Renal cortical epithelial cell (primary cell): ENCODE measurements at places on chromosomes 7 and 10.

DNA sequence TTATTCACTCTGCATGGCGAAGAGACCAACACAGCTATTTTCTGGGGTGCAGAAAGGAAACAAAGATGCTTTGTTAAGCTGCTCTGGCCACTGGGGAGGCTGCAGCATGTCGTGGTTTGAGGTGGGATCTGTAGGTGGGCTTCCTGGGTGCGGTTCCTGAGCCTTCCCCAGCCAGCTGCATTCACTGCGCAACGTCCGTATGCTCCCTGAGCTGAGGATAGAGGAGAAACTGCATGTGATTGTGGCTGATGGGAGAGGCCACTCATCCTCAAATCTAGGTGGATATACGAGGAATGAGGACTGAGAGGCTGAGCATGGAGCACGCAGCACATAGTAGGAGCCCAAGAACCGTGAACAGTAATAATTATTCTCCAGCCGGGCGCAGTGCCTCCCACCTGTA, 9.9 kb upstream of the DNAAF5 start:
- DNase-seq, result no peak

DNA sequence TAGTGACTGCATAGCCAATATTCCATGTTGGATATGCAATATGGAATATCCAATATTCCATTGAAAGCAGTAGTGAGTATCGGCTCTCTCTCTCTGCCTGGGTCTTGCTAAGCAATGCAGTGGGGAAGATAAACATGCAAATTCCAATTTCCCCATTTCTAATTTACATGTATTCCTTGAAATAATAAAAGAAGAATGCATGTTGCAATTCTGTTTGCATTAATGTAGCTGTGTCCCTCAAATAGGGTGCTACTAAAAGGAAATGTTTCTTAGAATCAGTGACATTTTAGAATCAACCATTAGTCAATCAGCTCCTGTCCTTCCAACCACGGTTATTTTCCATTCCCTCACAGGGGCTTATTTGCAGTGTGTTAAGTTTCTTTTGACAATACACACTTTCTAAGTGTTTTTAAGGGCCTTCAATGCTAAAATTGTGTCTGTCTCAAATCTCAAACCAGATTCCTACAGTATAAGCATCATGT, 46.7 kb downstream of the AFAP1L2 start:
- DNase-seq, result peak; percentile 73

GRCh38 chr7:159022238-159022993, 122.3 kb downstream of the VIPR2 start:
- peak; percentile 15 for DNase-seq

GRCh38 chr7:107687656-107688055, 27.0 kb downstream of the SLC26A4 start:
- DNase-seq, result peak; percentile 38

GRCh38 chr10:99431190-99431760, 851 bp upstream of the GOT1 start:
- peak; percentile 28 for DNase-seq

- no peak for DNase-seq
Observed at GRCh38 chr7:111261496-111261895, 170.6 kb downstream of the LRRN3 start.

DNA sequence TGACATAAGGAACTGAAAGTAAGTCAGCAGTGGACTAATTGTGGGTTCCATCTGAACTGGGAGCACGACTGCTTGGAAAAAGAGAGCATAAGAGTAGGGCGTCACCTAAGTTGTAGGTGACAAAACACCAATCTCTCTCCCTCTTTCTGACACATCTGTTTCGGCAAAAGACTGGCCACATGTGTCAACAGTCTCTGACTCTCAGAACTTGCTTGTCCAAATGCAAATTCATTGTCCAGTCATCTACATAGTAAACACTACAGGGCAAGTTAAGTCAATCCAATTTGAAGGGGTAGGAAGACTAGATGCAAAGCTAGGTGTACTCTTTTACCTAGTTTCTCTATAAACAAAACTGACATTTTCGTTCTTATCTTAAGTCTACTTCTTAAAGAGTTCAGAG, 87.7 kb downstream of the ZNF438 start:
- no peak for DNase-seq

DNA sequence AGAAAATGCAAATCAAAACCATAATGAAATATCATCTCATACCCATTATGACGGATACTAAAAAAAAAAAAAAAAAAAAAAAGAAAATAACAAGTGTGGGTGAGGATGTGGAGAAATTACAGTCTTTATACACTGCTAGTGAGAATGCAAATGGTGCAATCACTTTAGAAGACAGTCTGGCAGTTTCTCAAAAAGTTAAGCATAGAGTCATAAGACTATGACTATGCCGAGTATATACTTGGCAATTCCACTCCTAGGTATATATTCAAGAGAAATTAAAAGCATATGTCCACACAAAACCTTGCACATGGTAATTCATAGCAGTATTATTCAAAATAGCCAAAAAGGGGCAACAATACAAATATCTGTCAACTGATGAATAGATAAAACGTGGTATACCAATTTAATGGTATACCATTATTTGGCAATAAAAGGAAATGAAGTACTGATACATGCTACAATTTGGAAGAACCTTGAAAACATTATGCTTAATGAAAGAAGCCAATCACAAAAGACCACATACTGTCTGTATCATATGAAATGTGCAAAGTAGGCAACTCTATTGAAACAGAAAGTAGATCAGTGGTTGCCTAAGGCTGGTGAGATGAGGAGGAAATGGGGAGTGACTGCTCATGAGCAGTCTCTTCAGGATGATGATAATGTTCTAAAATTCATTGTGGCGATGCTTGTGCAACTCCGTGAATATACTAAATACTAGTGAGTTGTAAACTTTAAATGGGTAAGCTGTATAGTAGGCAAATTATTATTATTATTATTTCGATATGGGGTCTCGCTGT, 90.1 kb upstream of the NANOS1 start:
- DNase-seq, result no peak

GRCh38 chr7:19665399-19666008, 43.3 kb downstream of the POLR1F start:
- peak; percentile 60 for DNase-seq

DNA sequence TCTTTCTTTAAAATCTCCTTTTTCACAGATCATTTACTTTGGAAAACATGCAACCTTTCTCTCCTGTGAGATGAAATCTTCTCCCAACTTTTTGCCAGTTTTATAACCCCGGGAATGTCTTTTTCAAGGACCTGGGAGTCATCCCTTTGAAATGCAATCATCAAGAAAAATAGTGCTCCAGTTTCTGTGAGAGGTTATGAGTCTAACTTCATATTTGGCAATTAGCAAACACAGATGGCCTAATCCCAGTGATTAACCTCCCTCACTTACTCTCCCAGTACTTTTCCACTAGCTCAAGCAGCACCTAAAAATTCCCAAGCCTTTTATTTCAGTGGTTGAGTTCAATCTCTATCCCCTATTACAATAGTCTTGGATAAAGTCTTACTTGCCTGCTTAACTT, 185.8 kb upstream of the TMEM106B start:
- DNase-seq, result no peak

DNA sequence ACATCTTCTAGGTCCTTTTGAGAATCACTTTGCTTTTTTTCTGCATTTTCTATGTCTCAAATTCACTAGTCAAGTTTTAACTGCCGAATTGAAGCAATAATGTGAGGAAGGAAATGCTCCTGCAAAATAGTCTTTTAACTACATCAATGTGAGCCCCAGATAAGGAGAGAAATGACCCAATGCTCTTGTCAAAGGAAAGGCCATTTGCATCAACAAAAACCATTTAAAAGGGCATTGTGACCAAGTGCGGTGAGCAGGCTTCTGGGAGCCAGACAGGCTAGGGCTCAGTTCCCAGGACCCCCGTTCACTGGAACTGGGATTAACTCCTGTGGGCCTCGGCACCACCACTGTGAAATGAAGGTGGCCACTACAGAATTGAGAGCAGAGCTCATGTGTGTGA, 127.9 kb upstream of the EEPD1 start:
- DNase-seq, result no peak

- DNase-seq, result no peak
Observed at GRCh38 chr7:32032211-32032610, 38.0 kb downstream of the PDE1C start.

DNA sequence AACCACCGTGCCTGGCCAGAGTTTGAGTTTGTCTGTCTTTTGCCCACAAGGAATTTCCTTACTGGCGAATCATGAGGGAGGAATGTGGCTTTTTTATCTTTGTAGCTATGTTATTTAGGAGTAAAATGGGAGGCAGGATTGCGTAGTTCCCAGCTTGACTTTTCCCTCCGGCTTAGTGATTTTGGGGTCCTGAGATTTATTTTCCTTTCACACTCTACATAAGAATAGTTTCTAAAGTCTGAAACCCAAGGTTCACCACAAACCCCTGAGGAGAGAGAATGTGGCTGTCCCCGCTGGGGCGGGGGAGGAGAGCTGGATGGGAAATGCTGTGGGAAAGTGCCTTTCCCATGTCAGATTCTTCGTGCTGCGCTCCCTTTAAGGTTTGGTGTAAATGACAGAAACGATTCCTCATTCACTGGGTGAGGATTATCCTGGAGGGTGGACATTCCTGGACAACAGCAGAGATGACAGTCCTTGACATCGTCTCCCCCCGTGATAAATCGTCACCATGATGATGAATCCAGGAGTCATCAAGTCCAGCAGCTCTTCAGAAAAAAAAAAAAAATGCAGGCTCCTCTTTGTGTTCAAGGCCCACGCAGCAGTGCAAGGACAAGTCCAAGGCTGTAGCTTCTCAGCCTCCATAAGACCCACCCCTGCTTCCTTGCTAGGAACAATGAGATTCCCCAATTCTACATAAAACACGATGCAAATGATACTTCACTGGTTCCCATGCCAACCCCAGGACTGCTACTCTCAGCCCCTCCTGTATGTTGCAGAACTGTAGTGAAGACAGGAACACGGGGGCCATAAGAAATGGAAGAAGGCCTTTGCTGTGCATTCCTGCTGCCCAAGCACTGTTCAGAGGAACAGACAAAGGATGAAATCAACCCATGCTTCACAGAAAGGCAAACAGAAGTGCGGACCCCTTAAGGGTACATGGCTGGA, 233.1 kb downstream of the CCDC3 start:
- DNase-seq, result peak; percentile 1

- DNase-seq, result no peak
Observed at GRCh38 chr10:50373821-50374501, 122.6 kb upstream of the ASAH2 start.

GRCh38 chr7:142353147-142354060, 95.5 kb upstream of the PRSS58 start:
- no peak for DNase-seq

DNA sequence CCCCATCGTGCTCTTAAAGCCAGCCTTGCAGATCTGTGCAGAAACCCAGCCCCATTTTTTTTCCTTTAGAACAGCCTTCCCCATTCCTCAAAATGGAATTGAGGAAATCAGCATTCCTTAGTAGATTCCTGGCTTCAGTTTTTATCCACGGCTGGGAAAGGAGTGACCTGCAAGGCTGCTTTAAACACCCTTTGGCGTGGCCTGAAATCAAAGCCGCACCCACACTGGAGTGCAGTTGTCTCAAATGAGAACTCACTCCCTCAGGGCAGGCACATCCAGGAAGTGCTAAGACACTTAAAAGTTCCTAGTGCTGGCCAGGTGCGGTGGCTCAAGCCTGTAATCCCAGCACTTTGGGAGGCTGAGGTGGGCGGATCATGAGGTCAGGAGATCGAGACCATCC, 34.8 kb downstream of the HTR5A start:
- DNase-seq, result no peak

DNA sequence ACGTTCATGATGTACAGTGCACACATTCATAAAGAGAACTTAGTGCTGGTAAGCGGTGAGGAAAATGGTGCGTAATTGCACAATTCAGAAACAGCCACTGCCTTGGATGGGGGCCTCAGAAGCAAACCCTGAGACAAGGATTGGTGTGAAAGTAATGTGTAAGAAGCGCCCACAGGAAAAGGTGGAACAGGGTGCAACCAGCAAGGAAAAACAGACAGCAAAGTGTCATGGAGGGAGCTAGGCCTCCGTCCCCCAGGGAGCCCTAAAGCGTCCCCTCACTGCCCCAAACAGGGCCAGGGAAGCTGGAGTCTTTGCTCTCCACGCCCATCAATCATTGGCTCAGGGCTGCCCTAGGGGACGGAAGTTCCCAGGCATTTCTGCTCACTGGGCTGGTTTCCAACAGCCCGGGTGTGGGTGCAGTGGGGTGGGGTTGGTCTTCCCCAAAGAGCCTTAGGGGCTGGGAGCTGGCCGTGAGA, 9.6 kb upstream of the C10orf105 start:
- peak; percentile 80 for DNase-seq

DNA sequence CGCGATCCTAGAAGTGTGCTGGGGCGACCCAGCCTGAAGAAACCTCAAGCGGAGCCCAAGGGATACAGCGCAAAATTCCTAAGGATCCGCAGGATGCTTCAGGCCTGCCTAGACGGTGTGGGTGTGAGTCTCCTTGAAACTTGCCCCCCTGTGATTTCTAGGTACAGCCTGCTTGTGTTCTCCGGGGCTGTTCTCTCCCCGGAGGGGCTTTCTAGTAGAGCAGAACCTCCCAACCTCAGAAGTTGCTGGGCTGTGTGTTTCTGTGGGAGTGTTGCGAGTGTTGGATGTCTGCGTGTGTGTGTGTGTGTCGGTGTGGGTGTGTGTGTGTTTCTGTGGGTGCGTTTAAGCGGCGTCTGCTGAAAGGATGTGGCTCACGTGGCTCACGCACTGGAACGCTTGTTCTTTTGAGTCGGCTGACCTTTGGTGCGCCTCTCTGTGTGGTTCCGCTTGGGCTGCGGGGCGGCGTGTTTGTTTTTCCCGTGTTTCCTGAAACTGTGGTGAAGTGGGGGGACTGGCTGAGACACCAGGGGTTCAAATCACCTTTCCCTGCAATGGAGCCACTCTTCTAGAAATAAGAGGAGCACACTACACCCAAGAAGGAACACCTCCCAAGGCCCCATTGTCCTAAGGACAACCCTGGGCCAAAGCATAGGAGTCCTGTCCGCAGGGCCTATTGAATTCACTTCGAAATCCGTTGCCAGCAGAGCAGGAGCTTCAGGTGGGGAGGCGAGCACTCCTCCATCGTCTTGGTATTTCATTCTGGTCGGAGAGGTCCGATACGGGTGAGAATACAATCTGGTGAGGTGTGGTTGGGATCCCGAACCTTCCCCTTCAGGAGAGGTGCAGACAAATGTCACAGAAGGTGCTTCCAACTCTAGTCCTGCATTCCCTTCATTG, 25.1 kb upstream of the ZNF273 start:
- DNase-seq, result no peak

GRCh38 chr10:94343151-94343550, 19.6 kb downstream of the NOC3L start:
- no peak for DNase-seq

GRCh38 chr10:122306282-122306681, 35.2 kb downstream of the BTBD16 start:
- no peak for DNase-seq

- peak; percentile 38 for DNase-seq
Observed at GRCh38 chr10:127243490-127244272, 47.3 kb upstream of the INSYN2A start.

GRCh38 chr7:156059369-156059768, 247.1 kb upstream of the SHH start:
- DNase-seq, result no peak

- DNase-seq, result no peak
Observed at GRCh38 chr10:123746061-123746460, 79.9 kb downstream of the GPR26 start.

- DNase-seq, result no peak
Observed at GRCh38 chr7:19378345-19378714, 233.1 kb upstream of the FERD3L start.
